ENCODE measurements at places on chromosomes 1 and 21.

GRCh38 chr1:47837866-47838561 is 159.2 kb downstream of the TRABD2B start:
- no peak for DNase-seq

- peak; percentile 44 for DNase-seq
Observed at GRCh38 chr1:9630331-9631111, 21.0 kb upstream of the PIK3CD start.

DNA sequence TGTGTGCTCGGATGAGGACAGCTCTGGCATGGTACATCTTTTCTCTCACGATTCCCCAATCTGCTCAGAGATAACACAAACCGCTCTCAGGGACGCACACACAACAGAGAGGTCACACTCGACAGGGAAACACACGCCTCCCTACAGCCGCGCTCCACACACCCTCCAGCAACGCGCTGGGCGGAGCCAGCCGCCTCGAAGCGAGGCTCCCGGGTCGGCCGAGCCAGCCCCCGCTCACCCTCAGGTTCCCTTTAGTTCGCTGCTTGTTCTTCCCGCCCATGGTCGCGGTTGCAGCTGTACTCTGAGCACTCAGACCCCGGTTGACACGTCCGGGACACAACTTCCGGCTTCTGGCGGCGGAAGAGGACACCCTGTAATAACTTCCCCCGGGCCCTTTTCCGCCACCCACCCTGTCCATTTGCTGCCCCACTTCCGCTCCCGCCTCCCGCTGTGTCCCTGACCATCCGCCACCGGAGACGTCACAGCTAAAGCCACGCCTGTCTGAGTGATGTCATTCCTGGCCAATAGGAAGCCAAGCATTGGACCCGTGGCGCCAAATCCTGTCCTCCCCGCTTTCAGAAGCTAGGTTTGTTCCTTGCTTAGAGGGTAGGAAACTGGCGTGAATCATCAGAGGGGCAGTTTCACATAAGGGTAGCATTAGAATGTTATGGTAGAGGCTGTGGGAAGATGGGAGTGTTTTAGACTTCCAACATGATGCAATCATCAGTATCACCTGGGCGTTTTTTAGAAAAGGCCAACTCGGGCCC is at the start of gene LTN1:
TSS of gene LTN1 (minus strand) at position 352 of the 767 bp plus-strand sequence. CDS start at position 280, 72 bp downstream.
- DNase-seq, result peak; percentile 100

DNA sequence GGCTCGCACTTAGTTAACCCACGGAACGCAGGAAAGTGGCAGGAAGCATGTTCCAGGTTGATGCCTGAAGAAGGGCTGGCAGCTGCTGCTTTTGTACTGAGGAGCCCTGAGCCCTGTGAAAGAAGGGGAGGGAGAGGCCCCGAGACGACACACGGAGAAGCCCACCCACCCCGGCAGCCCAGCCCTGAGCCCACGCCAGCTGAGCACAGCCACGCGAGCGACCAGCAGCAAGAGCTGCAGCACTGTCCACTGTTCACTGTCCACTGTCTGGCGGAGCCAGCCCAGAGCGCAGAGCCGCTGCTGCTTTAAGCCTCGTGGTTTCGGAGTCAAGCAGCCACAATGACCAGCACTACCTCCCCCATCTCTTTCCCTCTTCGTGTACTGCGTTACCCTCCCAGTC is 5.3 kb downstream of the LRRC47 start:
- no peak for DNase-seq

DNA sequence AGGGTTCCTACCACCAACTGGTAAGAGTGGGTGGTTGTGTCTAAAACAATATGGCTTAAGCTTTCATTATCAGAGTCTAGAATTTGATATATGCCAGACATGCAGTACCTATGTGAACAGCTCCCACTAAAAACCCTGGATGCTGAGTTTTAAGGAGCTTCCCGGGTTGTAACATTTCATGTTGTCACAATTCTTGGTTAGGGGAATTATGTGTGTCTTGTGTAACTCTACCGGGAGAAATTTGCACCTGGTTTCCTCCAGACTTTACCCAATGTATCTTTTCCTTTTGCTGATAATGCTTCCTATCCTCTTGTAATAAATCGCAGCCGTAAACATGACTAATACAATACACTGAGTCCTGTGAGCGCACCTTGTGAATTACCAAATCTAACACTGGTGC is 48.3 kb downstream of the ARID4B start:
- DNase-seq, result no peak

- DNase-seq, result no peak
Observed at GRCh38 chr1:156347331-156347730, 9.0 kb downstream of the TSACC start.

DNA sequence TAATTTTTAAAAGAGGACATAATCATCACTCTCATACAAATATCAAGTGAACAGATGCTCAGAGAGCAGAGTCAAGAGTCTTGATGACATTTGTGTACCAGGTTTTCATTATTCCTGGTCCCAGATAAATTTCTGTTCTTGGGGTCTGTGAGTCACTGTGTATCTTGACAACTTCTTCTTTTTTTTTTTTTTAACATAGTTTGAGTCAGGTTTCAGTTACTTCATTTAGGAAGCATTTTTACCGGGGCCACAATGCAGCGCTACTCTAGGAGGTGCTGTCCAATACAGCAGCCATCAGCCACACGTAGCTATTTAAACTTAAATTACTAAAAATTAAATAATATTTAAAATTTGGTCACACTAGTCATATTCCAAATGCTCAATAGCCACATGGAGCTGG is 188.1 kb upstream of the SAMSN1 start:
- DNase-seq, result peak; percentile 50

- no peak for DNase-seq
Observed at GRCh38 chr1:54024358-54024757, 6.4 kb upstream of the LDLRAD1 start.

DNA sequence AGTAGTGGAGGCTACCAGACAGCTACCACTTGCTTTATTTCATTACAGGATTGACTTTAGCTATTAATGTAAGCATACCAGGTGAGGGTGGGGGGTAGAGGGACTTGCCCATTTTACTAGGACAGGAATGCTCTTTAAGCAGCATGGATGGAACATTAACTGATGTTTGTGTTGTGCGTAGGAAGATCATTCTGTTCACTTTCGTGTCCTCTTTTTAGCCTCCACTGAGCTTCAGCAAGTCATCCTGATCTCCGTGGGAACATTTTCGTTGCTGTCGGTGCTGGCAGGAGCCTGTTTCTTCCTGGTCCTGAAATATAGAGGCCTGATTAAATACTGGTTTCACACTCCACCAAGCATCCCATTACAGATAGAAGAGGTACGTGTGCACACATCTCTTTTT is 29.3 kb downstream of the IFNGR2 start:
- no peak for DNase-seq

GRCh38 chr21:31284797-31285397 is 59.2 kb downstream of the TIAM1 start:
- no peak for DNase-seq

DNA sequence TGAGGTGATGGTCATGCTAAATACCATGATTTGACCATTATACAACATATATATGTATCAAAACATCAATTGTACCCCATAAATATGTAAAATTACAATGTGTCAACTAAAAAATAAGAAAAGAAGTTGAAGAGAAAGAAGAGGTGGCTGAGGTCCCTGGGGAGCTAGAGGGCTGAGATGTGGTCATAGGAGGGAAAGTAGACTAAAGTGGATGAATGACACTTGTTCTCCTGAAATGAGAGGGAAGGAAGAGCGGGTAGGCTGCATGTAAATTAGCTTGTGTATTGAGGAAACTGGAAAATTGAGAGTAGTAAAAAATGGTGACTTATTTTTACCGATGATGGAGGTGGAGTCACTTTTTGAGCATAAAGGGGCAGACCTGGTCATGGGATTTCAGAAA is 117.0 kb downstream of the ST6GALNAC3 start:
- DNase-seq, result no peak

Measured in hematopoietic multipotent progenitor cell (in vitro differentiated cells).